Right atrium auricular region (tissue), 2 donors: ENCODE measurements at places on chromosomes 4 and X. TPM values are rescaled to one million over a fixed set of nuclear protein-coding genes. Genes with fewer than 3 reads are reported as not detected.

DNA sequence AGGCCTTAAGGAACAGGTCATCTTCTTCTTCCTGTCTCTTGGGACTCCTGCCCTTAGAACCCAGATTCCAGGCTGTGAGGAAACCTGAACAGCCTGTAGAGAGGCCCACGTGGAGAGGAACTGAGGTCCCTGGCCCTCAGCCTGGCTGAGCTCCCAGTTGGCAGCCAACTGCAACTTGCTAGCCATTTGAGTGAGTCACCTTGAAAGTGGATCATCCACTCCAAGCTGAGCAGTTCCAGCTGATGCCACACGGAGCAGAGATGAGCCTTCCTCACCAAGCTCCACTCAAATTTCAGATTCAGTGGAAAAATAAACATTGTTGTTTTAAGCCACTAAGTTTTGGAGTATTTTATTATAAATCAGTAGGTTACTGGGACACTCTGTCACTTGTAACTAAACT, 392.5 kb downstream of the BCOR start:
- DNase-seq: peak; percentile 78

DNA sequence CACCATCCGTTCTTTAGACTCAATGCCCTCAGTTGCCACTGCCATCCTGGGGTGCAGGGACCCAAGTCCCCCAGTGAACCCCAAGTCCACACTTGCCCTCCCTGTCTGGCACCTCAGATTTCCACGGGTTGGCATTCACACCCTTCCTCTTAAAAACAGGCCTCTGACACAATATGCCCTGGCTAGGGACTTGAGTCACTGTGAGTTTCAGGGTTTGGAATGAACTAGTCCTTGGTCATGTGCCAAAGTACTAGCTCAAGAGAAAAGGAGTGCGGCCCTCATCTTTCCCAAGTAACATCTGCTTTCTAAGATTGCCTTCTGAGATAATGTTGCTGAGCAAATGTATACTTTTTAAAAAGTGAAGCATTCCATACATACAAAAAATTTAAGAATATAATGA, 134.0 kb downstream of the MID1 start:
- no peak for DNase-seq

DNA sequence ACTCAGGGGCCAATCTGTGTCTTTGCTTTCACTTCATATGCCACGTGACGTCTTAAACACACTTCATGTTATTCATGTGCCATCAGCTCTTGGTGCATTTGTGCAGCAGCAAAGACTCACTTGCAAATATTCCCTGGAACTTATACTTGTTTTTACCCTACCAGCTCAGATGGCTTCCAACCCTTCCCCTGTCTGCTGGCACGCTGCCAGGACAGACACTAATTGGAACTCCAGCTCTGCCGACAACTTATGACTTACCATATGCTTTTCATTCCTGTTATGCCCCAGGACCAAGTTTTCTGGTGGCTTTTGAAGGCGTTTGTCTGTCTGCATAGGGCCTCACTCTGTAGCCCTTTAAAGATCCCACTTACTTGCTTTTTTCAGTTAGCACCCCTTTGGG, 261.7 kb upstream of the GNPDA2 start:
- no peak for DNase-seq

GRCh38 chr4:136302566-136302965, 1229.7 kb downstream of the PCDH18 start:
- no peak for DNase-seq

- no peak for DNase-seq
Observed at GRCh38 chr4:146545102-146545501, 23.4 kb upstream of the SLC10A7 start.

DNA sequence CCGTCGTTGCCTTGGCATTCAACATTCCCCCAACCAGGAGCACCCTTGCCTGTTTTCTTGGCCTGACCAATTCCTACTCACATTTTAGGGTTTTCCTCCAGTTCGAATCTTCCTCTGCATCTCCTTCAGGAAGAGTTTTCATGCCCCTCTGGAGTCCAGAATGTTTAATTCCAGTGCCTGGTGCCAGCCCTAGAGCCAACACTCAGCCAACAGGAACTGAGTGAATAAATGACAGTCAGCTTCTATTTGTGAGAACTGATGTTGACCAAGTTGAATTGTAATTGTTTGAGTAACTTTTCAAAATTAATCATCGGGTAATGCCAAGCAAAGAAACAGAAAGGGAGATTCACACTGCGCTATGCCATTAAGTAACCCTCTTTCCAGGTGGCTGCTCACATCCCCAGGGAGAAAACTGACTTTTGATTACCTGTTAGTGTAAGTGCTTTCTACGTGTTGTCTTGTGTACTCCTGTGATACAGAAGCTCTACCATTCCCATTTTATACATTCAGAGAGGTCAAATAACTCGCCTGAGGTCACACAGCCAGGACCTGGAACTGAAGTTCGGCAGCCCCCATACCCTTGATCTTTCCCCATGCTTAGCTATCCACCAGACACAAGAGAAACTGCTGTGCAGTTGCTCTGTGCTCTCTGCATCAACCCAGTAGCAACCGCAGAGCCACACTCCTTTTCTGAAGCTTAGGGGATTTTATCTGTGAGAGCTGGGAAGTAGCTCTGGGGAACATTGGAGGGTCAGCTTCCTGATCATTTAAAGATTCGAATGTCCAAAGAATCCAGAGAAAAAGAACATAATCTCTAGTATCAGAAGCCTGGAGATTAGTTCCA, 19.0 kb upstream of the SLC2A9 start:
- no peak for DNase-seq

The SASH3 gene
- 2.1 TPM for total RNA-seq

The FABP2 gene
- not detected for total RNA-seq

The TSPAN5 gene
- 5.7 TPM for total RNA-seq

The YY2 gene
- 0.98 TPM for total RNA-seq

The PNMA3 gene
- 2.6 TPM for total RNA-seq

The CLCN5 gene
- total RNA-seq: 3.1 TPM
